ENCODE measurements at places on chromosomes 7 and 10. TPM values are rescaled to one million over a fixed set of nuclear protein-coding genes. Genes with fewer than 3 reads are reported as not detected.

DNA sequence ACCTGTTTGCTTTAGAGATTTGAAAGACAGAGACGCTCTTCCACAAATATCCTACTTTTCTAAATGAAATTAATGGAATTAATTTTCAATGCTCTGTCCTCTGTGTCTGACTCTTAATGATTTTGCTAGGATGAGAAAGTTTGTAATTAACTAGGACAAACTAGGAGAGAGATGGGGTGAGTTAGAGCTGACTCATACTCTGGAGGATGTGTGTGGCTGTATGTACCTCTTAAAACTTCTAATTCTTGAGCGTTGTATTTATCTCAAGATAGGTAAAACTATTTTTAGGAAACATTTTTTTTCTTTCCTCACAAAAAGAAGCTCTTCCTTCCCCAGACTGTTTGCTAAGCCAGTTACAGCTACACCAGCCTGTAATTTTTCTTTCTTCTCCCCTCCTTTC is 178.8 kb upstream of the ANKRD30A start:
- no peak for DNase-seq

DNA sequence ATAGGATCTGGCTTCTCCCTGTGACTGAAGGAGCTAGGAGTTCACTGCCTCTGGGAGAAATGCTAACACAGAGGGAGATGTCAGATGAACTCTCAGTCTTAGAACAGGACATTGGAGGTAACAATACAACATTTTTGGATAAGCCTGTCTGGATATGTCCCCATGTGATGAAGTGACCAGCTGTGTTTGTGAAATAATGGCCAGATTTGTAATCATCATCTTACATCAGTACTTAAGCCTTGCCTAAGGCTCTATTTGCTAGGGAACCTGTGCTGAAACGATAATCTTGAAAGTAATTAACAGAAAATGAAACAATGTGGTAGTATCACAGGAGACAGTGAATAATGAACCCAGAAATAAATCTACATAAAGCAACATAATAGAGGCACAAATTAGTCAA is 56.2 kb downstream of the CRPPA start:
- DNase-seq = no peak

DNA sequence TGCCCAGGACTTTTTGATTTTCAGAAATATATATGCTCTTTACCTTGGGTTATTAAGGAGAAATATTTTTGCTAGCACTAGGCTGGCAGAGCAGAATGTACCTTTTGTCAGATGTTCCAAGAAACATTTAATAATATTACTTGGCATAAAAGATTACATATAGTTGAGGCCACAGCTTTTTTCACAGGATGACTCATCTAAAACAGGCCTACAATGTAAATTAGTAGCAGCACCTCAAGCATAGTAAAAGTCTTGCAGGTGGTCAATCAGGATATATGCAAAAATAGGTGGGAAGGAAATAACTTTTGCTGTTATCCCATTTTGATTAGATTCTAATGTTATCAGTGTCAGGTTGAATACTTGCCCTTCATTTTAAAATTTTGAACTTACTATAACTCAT is 14.9 kb upstream of the ITGB1 start:
- DNase-seq = no peak

GRCh38 chr7:79515358-79515757 is 61.9 kb upstream of the MAGI2 start:
- DNase-seq = no peak

- peak; percentile 83 for DNase-seq
These were observed 1.8 kb upstream of the CCDC6 start for GRCh38 chr10:59907918-59908807.

GRCh38 chr7:24888653-24889052 is 91.3 kb downstream of the OSBPL3 start:
- no peak for DNase-seq

The NRF1 gene
- polyA plus RNA-seq = 29.9 TPM

Measured in renal pelvis (tissue), 12 donors.